ENCODE measurements at places on chromosomes 1 and 21.

- DNase-seq: no peak
These were observed 841 bp downstream of the SNX27 start for GRCh38 chr1:151612501-151613281.

DNA sequence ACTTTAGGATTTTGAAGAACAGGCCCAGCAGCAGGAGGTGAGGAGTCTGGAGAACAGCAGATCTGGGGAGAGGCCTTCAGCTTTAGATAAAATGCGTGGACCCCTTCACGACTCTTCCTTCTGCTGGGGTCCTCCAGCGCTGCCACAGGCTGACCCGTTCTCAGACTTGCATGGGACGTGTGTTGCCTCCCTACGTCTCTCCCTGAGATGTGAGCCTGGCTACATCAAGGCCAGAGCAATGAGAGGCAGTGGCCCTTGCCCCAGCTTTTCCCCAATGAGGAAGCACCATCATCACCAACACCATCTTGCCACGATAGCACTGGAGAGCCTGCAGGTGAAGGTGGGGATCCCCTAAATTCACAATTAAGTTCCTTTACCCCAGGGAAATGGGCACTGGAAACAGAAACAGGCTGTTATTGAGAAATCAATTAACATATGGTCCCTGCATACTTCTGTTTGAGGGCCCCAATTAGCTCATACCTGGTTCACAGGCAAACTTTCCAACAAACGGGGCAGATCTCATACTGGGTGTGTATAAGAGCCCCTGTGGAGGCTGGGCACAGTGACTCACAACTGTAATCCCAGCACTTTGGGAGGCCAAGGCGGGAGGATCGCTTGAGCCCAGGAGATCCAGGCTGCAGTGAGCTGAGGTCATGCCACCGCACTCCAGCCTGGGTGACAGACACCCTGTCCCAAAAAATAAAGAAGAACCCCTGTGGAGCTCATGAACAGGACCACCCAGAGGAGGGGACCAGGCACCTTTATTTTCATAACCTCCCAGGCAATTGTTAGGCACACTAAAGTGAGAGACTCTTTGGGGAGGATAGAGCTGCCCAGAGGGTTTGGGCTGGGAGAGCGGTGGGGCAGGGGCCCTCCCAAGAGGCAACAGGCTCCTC is 12.1 kb upstream of the ADAMTSL4 start:
- DNase-seq: no peak

GRCh38 chr1:214397497-214397896 is 116.5 kb downstream of the SMYD2 start:
- no peak for DNase-seq

- no peak for DNase-seq
These were observed 719 bp downstream of the EYA3 start for GRCh38 chr1:28087614-28088167.

GRCh38 chr1:93672069-93672468 is 9.6 kb downstream of the BCAR3 start:
- DNase-seq: no peak

DNA sequence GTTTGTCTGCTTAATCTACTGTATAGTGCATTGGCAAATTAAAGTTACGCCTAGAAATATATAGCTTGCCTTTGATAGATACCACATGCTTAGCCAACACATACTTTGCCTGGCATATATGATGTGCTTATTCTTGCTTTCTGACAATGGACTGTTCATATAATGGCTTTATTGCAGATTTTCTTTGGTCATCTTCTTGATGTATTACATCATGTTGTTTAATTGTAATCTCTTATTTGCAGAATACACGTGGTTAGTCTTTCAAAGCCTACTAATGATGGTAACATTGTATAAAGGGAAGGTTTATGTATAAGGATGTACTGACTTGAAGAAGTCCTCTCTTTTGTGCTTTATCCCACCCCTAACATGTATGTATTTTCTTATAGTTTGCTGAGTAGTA is 201.5 kb downstream of the PDE4B start:
- no peak for DNase-seq

- DNase-seq: no peak
These were observed 57.4 kb downstream of the UCK2 start for GRCh38 chr1:165884690-165885304.

DNA sequence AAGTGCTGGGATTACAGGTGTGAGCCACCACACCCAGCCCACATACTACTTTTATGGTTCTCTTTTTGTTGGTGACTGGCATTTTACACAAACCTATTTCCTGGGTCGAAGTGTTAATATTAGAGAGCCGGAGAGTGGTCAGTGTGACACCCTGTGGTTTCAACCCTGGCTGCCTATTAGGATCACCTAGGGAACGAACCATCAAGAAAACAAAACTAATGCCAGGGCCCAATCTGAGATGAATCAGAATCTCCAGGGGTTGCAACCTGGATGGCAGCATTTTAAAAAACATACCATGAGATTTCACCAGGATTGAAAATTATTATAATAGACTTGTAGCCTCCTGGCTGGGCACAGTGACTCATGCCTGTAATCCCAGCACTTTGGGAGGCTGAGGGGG is 6.1 kb downstream of the MRPS21 start:
- DNase-seq: no peak

DNA sequence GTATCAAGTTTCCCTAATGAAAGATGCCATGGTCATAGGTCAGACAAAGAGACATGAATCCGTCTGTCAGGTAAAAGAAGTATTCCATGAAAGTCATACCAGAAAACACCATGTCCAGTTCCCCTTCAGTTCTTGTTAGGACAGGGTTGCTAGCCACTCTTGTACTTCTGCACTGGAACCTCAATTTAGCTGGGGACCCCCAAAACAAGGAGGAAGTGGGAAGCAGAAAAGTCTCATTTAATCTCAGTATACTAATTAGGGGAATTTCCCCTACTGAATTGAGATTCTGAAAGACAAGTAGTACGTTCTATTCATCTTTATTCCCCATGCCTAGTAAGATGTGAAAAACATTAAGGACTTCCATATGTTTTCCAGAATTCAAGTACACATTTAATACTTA is 1289.9 kb upstream of the B3GALT2 start:
- no peak for DNase-seq

GRCh38 chr1:9539829-9540550 is 725 bp downstream of the SLC25A33 start:
- DNase-seq: no peak

- no peak for DNase-seq
These were observed 1.9 kb downstream of the RNF11 start for GRCh38 chr1:51238034-51238403.

DNA sequence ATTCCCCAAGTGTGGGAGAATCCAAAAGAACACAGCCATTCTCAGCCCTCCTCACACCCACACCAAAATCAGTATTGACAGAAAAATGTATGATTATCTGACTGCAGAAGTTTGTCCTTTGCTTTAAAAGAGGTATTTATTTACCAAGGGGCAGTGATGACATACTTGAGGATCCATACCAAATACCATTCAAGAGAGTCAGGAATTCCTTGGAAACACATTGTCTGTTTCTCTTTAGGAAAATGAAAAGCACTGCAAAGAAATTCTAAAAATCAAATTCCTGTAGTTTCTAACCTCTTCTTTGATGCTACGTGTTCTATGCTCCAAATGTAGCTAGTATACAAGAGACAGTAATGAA is 509.6 kb upstream of the CXADR start:
- no peak for DNase-seq

- DNase-seq: no peak
These were observed 437.7 kb upstream of the KAZN start for GRCh38 chr1:14160781-14161180.

DNA sequence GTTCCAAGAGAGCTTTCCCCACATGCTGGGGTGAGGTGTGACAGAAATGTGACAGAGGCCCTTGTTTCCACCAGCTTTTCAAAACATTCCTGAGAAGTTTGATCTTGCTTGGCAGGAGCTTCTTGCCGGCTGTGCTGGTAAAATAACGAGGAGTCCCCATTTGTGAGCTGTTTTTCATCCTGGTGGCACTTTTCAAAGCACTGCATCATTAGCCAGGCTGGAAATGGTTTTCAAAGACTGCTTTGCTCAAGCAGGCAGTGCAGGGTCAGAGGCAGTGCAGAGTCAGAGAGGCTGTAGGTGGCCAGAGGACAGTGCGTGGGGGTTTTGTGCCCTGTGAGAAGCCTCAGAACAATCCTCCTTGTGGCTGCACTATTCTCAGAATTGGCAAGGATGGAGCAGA is 75.8 kb upstream of the KCNA3 start:
- DNase-seq: no peak

DNA sequence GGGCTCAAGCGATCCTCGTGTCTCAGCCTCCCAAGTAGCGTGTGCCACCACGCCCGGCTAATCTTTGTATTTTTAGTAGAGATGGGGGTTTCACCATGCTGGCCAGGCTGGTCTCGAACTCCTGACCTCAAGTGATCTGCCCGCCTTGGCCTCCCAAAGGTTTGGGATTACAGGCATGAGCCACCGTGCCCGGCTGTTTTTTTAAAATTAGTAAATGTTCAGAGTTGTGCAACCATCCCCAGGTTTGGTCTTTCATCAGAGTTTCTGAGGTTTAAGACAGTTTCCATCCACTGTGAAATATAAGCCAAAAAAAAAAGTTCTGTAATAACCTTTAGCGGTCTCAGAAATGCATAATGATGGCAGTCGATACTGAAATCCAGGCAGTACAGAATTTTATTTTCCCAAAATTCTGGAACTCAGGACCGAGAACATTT is 550 bp upstream of the SYT11 start:
- DNase-seq: no peak
